Germinal center (tissue), 1 donor: ENCODE measurements at places on chromosomes 12 and 14.

DNA sequence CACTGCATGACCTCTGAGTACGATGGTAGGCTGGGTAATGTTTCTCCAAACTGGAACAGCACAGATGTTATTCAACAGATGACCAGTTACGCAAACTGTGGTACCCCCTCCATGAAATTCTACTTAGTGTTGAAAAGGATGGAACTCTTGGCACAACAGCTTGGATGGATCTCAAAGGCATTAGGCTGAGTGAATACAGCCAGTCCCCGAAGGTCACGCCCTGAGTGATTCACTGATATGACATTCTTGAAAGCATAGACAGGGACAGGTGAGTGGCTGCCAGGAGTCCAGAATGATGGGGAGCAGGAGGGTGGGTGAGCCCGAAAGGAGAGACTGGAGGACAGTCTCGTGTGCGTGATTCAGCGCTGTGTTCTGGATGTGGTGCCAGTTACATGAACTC, 187.5 kb upstream of the TMEM132C start:
- no peak for DNase-seq

DNA sequence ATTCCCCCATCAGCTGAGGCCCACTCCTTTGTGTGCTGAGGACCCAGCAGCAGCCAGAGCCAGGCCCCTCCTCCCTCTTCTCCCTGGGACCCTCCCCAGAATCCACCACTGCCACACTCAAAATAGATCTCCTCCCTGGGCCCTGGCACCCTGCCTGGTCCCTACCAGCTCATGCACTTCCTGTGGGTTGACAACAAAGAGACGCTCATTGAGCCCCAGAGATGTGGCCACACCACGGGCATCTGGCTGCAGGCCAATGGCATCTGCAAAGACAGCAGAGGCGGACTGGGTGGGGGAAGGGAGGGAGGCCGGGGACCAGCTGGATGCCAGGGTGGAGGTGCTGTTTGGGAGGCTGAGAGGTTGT, 16.0 kb upstream of the ENDOU start:
- peak; percentile 34 for DNase-seq

DNA sequence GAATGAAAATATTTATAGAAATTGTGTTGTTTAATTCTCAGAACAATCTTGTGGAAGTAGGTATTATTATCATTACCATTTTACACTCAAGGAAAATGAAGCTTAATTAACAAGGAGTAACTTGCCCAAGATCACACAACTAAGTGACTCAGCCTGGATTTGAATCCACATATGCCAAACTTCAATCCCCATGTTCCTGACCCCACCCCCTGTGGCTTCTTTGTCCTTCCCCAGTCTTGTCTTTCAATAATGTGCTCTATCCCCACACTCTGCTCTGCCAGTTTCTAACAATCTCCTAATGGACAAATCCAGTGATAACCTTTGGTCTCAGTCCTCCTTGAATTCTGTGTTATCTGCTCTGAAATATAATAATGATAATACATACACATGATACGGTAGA, 355.2 kb downstream of the BMP4 start:
- DNase-seq, result no peak

DNA sequence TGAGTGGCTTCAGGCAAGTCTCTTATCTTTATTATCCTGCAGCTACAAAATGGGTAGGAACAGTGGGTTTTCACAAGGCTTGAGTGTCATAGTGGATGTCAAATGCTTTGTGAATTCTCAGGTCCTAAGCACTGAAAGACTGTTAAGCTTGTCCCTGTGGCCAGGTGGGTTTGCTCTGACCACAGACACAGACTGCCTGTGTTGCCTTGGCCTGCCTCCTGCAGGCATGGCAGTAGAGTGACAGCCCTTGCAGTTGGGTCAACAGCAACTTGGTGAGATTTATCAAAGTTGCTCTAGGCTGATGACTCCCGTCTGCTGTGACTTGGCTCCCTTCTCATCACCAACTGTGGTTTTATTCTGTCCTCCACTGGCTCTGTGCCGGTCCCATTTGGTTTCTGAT, 520.0 kb upstream of the CCDC196 start:
- DNase-seq, result no peak

- DNase-seq, result no peak
These were observed 9.0 kb downstream of the ASIC1 start for GRCh38 chr12:50066402-50066801.

GRCh38 chr12:24270464-24270863, 321.0 kb upstream of the SOX5 start:
- no peak for DNase-seq

- no peak for DNase-seq
These were observed 87.3 kb upstream of the LRIG3 start for GRCh38 chr12:59007620-59008019.

GRCh38 chr14:91009501-91010152, 50.8 kb downstream of the RPS6KA5 start:
- DNase-seq, result peak; percentile 77

DNA sequence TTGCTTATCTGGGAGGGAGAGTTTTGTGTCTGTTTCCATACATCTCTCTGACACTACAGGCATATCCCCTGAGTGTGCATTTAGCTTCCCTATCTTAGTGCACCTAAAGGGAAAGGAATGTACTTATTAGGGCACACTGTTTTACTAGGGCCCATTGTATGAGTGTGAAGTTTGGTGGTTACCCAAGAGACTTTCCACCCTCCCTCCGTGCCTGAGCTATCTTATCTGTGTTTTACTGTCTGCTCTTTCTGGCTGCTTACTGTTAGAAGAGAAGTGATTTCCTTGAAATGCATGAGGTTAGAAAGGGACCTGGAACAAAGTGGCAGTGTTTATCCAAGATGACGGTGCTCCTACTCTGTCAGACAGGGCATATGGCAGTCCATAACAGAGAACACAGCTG, 8.5 kb upstream of the SVOP start:
- no peak for DNase-seq

GRCh38 chr12:114767084-114767760, 83.2 kb upstream of the TBX3 start:
- DNase-seq, result no peak

GRCh38 chr14:32350020-32350419, 20.9 kb downstream of the AKAP6 start:
- peak; percentile 3 for DNase-seq

GRCh38 chr14:34912182-34912581, 37.0 kb upstream of the BAZ1A start:
- DNase-seq, result peak; percentile 11

GRCh38 chr14:73237786-73238423, 599 bp downstream of the PAPLN start:
- DNase-seq, result peak; percentile 52

DNA sequence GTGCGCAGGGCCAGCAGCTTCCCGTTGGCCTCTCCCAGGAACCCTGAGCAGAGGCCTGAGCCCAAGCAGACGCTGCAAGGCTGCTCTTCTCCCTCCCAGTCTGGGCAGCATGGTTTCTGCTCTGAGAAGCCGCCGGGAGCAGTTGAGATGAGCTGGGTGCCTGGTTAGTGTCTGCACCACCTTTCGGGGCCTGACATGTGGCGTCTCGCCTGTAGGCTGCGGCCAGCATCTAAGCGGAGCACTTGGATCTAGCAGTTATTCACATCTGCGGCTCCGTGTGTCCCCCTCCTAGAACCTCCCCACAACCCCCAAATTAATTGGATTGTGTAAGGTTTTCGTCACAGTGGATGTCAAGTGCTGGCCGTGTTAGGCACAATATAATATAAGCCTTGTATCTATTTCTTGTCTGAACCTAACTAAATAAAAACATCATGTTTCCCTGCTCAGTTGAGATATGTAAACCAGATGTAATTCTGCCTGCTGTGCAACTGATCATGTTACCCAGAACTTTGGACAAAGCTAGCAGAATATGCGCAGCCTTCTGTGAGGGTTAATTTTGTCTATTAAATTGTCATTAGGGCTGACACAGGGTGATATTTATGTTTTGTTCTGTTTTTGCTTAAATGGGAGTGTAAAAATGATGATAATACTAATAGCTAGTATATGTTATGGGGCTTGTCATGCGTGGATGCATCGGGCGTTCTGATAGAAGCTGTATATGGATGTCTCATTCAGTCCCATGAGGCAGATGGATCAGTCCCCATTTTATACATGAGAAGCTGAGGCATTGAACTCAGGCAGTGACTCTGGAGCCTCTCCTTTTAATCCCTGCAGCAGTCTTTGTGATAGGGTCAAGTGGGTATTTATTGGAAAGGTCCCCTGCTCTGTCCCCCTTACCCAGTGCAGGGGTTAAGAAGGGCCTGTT, 45.8 kb downstream of the ELK3 start:
- DNase-seq, result no peak

GRCh38 chr12:45732936-45733335, 3.4 kb downstream of the ARID2 start:
- no peak for DNase-seq

GRCh38 chr14:34449819-34450541, 12.1 kb downstream of the SPTSSA start:
- no peak for DNase-seq

DNA sequence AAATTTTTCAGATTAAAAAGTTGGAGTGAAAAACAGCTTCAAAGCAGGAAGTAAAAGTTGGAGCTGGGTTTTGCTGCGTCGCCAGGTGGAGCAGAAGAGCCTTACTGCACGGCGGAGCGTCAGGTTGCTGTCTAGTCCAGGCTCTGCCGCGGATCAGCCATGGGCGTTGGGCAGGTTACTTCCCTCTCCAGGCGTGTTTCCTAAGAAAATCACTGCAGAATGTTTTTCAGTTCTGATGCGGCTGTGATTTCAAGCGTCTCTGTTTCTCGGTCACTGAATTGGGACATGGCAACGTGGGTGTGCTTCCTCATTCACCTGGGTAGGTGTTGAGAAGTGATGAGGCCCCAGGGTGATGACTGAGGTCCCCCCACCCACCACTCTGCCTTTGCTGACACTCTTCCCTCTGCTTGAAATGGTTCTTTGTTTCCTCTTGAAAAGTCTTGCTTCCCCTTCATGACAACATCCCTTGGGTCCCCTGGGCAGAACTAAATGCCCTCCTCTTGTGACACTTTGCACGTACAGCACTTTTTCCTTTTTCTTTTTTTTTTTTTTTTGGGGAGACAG, 7.6 kb downstream of the EVL start:
- DNase-seq, result peak; percentile 57

DNA sequence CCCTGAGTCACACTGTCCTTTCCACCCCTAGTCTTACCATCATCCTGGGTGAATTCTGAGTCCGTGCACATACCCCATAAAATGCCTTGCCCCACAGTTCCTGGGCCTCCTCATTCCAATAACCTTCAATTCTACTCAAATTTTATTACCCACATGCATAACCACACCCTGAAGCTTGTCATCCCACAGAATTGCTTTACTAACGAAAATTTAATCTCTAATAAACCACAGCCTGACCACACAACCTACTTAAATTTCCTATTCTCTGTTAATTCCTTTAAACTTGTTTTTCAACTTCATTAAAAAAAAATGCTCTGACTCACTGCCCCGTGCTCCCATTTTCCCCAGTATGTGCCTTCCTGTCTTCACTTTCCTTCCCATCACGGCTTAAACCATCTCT, 205.9 kb downstream of the PHLDA1 start:
- no peak for DNase-seq

- DNase-seq, result no peak
These were observed 233.4 kb downstream of the TMEM132D start for GRCh38 chr12:129670256-129670920.

DNA sequence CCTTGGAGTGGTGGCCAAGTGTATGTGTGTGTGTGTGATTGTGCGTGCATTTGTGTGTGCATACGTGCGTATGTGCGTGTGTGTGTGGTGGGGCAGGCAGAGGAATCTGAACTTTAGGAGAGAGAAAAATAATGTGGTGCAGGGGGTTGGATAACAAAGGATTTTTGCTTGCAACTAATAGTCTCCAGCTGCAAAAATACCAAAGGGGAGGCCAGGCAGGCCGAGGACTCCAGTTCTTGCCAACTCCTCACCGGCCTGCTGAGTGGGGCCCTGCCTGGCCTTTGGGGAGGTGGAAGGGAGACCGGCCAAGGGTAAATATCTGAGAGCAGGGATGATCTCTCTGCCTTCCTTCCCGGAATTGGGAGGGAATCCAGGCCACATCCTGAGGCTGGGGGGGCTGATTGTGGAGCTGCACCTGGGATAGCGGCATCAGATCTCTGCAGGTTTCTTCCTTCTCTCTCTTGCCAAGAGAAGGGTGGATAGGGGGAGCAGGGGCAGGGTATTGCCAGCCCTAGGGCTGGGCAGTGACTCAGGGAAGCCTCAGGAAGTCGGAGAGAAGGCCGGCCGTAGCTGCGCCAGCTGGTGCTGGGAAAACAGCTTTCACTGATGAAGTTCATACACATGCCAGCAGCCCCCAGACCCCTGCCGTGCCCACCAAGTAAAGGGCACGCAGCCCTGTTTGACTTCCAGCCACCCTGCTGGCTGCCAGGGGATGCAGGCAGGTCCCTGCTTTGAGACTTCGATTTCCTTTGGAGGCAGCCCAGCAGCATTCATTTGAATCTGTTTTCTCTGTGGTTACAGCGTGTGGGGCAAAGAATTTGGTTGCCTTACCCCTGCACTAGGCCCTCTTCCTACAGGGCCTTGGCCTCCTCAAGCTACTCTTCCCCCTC, 4.6 kb upstream of the LRP1-AS start:
- no peak for DNase-seq

DNA sequence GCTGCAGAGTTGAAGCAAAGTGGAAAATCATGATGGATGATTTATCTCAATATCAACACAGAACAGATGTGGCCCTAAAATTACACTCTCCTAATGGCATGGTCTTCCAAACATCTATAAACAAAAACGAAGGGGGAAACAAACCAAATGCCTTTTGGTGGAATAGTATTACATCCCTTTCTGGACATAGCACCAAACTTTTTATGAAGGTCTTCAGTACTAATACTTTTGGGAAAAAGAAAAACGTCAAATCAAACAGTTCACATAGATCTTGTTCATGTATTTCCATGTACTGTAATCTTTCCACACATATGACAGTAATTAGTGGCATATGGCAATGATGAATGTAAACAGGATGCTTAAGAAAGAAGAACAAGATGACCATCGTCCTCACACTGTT, 22.9 kb upstream of the ANAPC7 start:
- DNase-seq, result no peak

GRCh38 chr12:57518176-57518919, 2.0 kb downstream of the DDIT3 start:
- DNase-seq, result no peak

DNA sequence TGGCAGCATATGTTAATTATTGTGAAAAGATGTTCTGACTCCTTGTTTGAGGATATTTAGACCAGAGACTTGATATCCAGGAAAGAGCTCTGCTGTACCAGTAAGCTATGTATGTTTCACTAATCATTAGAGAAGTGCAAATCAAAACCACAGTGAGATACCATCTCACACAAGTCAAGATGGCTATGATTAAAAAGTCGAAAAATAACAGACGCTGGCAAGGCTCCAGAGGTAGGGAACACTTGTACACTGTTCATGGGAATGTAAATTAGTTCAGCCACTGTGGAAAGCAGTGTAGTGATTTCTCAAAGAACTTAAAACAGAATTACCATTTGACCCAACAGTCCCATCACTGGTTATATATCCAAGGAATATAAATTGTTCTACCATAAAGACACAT, 171.6 kb downstream of the DPY19L2 start:
- DNase-seq, result no peak

- DNase-seq, result no peak
These were observed at the start of gene SP7 for GRCh38 chr12:53336181-53336681. TSS of gene SP7 (minus strand) at chr12:53336354. CDS start at chr12:53335646, 708 bp downstream.

GRCh38 chr12:59320112-59320511, 275.7 kb upstream of the SLC16A7 start:
- DNase-seq, result no peak
